ENCODE measurements at places on chromosomes 3 and 15.

- no peak for DNase-seq
These were observed 113.1 kb downstream of the TPRA1 start for GRCh38 chr3:127477396-127477795.

DNA sequence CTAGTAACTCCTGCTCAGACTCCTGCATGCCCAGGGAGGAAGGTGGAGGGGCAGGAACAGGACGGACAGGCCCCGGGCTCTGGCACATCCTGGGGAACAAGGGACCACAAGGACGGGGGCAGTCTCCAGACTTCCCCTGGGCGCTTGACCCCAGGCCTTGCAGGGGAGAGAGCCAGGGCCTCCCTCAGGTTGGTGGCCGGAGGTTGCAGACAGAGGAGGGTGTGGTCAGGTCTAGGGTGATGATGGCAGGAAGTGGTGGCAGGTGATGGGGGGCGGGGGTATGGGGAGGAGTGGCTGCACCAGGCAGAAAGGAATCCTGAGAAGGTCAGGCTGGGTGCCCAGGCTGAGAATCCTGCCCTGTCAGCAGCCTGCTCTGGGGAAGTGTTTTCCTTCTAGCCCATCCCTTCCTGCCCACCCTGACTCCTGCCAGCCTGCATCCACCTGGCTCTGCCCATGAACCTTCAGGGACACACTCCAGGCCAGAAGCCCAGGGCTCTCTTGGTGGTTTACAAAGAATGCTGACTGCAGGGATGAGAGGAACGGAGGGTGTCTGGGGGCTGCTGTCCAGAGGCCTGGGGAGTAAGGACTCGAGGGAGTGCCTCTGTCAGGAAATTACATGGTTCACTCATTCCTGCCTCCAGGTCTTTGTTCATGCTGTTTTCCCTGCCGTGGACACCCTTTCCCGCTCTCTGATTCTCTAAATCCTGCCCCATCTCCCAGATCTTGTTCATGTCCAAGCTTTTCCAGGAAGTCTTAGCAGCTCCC is 15.8 kb downstream of the LOXL1 start:
- no peak for DNase-seq

GRCh38 chr3:95905182-95905581 is 909.2 kb upstream of the EPHA6 start:
- DNase-seq: no peak

DNA sequence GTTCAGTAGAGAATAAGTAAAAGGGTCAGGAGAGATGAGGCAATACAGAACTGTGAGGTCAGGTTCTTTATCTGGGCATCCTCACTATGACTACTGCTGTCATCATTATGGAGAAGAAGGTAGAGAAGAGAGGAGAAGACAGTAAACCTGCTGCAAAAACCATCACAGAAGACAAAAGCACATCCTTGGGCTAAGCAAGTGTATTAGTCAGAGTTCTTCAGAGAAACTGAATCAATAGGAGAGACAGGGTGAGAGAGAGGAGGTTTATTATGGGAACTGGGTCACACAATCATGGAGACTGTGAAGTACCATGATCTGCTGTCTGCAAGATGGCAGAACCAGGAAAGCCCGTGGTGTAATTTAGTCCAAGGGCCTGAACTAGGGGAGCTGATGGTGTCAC is 9.5 kb upstream of the ABHD17C start:
- no peak for DNase-seq

DNA sequence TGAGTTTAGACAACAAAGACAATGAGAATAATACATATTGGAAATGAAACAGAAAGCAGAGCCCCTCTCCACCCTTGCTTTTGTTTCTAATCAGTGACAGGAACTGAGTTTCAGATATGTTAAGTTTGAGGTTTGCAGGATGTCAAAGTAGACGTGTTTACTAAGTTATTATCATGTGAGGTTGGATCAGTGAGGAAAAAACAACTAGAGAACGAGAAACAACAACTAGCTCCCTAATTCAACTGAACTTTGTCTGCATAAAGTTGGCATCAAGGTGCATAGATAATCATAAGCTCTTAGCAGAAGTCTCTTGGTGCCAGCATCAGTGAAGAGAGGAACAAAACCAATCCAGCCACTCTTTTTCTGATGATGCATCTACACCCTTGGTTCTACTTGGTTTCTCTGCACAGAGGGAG is 491.1 kb upstream of the NR2F2 start:
- DNase-seq: no peak

DNA sequence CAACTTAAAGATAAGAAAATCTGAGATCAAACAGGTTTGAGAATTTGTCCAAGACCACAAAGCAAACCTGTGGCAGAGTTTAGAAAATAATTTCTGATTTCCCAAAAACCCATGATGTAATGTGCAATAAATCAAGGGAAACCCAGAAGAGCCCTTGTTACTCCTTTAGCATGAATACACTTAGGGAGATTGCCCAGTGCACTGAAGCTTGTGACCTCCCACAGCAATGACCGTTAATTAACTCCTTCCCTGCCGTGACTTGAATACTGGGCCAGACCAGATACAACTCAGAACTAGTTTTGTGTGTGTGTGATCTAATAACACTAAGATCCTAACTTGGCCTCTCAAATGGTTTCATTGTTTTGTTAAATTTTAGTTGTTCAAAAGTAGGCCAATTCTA is 2.5 kb downstream of the PRKAR2A start:
- DNase-seq: no peak

- DNase-seq: no peak
These were observed 16.0 kb downstream of the SLC22A14 start for GRCh38 chr3:38297947-38298711.

DNA sequence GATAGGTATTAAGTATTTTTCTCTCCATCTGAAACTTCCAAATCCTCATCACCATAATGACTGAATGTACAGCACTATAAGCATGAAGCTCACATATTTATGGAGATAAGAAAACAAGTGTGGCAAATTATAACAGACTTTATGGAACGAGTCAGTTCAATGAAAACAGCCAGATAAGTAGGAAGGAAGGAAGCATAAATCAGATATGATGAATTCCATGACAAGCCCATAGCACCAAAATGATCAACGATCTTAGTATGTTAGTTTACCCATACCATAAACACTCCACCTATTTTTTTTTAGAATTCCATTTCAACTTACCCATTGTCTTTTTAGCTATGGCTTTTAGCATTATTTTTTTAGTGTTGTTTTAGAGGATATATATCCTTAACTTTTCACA is 169.5 kb downstream of the TNIK start:
- DNase-seq: no peak

DNA sequence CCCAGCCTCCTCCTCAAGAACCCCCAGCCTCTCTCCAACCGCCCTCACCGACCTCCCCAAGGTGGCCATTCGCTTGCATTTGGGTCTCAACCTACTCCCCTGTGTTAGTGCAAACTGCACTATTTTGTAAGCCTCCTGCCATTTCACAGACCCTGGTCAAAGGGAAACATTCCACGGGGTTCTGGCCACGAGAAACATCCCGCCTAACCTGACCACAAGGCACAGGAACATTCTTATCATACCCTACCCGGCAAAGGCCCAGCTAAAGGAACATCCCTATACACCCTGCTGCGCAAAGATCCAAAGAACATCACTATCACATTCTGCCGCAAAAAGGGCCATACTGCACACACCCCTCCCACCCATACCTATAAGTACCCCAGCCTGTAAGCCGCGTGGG is 22.9 kb downstream of the RPSA start:
- no peak for DNase-seq

DNA sequence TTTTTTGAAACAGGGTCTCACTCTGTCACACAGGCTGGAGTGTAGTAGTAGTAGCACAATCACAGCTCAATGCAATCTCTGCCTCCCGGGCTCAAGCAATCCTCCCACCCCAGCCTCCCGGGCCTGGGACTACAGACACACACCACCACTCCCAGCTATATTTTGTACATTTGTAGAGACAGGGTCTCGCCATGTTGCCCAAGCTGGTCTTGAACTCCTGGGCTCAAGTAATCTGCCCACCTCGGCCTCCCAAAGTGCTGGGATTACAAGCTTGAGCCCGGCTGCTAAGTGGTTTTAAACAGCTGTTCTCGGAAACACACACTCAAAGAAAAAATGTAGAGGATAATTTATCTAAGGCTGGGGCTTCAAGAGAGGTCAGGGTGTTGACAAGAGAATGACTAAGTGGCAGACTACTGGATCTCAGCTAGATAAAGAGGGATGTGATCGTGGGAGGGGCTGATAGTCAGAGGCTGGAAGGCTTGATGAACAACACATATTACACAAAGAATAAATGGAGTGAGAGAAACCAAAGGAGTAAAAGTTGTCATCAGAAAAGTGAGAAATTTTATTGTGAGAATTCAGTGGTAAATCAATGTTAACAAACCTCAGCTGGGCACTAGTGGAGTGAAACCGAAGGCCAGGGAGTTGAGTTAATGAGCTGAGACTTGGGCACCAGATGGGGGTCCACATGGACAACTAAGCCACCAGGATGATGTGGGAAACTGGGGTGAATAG is 6.7 kb downstream of the CCR5AS start:
- DNase-seq: no peak

DNA sequence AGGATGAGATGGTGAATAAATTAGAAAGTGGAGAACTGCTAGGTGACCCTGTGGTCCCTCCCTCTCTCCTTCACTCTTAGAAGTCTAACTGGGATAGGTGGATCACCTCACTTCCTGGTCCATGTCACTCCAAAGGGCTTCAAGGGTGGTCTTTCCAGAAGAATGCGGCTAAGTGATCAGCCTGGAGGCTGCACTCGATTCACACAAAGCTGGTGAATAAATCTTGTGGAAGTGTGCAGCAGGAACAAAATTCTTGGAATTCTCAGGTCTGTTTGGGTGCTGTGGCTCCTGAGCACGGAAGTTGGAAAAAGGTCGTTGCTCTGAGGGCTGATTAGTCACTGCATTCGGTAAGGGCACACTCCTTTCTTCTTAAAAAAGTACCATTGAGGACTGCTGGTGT is 46.3 kb downstream of the GASK1A start:
- DNase-seq: no peak

DNA sequence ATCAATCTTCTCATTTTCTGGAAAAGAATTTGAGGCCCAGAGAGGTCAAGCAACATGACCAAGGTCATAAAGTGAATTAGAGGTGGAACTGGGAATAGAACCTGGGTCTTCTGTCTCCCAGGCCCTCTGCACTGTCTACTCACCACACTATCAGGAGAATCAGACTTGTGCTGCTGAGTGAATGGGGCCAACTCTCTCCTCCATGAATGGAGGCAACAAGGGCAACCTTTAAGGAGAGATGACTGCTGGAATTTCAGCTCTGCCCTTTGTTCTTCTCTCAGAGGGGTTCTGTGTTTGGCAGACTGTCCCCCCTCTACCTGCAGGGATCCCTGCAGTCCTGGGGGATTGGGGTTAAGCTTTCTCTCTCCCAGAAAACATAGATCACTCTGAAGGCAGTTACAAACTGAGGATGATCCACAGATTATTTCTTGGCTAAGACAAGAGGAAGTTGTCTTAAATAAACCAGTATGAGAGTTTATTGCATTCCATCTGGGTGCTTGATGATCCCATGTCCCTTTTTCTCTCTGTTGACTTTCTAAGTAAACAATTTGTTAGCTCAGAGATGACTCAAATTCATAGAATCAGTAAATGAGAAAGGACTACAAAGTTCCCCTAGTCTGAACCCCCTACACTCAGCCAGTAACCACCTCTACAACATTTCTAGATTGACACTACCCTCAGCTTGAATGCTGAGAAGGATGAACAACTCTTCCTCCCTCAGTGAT is 99.0 kb upstream of the LIPC start:
- no peak for DNase-seq
